Fibroblast of skin of back (primary cell): ENCODE measurements at places on chromosomes 12 and 14.

GRCh38 chr12:76329159-76329558 is 19.1 kb downstream of the BBS10 start:
- DNase-seq, result peak; percentile 94

DNA sequence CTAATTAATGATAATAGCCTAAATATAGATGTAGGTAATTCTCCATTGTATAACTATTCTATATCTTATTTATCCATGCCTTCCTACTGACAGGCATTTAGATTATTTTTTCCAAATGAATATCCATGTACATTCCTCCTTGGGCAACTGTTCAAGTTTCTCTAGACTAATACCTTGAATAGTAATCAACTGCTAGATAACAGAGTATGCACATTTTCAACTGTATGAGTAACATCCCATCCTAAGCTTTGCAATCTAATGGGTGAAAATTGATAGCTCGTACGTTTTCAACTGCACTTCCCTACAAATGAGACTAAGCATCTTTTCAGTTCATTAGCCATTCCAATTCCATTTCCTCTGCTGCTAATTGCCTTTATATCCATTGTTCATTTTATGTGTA is 37.0 kb downstream of the YAF2 start:
- no peak for DNase-seq

DNA sequence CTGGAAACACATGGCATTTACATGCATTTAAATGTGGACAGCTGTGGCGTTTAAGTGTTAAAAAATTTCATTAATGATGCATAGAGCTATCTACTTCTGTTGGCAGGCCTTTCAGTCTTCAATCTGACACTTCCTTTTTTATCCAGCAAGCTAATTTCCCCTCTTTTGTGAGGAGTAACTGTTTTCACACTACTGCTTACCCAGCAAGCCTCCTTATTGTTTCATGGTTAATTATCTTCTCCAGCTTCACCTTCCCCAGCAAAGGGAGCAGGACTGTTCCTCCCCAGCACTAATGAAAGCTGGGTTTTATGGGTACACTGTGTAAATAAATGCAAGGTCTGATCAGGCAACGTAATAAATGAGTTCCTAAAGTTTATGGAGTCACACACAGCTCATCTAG is 129.4 kb upstream of the NPAS3 start:
- DNase-seq, result no peak

GRCh38 chr12:19992311-19992710 is 376.0 kb upstream of the PDE3A start:
- DNase-seq, result no peak

DNA sequence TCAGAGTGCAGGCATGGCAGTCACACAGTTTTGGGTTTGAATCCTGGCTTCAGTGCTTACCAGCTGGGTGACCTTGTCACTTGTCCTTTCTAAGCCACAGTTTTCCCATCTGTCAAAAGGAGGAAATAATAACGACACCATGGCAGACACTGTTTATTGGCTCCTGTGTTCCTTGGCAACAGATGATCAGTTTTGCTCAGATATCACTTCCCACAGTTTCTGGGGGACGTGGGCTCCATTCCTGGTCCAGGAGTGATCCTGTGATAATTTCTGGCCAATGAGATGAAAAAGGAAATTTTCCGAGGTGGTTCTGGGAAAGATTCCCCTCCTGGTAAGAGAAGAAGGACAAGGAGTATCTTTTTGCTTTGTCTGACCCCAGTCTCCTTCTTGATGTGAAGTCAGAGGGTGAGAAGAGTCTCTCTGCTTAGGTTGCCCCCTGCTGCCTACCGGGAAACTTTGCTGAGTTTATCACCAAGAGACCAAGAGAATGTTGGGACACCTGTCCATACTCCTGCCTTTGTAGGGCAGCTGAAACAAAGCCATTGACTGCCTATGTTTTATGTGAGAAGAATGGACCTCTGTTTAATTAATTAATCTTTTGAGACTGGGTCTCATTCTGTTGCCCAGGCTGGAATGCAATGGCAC is 178.9 kb upstream of the NRXN3 start:
- DNase-seq, result no peak

DNA sequence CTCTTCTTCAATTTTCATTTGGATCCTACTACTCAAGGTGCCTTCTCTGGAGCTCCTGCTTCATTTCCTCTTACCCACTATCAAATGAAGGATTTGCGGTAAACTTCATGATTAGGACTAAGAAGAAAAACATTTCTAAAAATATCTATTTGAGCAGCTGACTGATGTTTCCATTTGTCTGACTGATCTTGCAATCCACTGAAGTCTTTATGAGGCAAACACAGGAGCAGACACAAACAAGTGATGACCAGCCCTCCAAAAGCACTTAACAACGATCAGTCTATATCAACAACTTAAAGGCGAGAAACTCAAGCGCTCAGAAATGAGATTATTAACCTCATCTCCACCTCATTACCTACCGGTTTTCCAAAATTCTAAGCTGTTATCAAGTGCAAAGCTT is 26.2 kb downstream of the OSBPL8 start:
- no peak for DNase-seq

DNA sequence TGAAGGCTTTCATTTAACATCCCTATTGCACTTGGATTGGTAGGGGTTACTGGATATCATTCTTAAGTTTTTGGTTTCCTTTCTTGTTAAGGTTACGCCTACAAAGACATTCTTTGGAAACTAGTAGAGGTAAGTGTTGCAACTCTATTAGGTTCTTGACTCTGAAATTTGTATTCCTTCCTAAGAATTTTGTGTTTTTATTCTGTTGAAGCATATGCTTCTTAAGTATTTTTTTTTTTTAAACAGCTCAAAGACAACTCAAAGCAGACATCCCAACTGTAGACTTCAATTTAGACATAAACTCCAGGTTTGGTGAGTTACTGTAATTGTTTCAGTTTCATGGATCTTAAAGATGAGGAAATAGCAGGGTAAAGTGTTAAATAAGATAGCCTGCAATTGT is 1.1 kb upstream of the RBMS2 start:
- no peak for DNase-seq

GRCh38 chr12:31868965-31869364 is 90.2 kb upstream of the RESF1 start:
- peak; percentile 5 for DNase-seq

GRCh38 chr12:110304061-110304551 is 23.1 kb downstream of the ATP2A2 start:
- DNase-seq, result peak; percentile 80

GRCh38 chr12:1523558-1524050 is 70.8 kb downstream of the FBXL14 start:
- peak; percentile 53 for DNase-seq

- DNase-seq, result no peak
Observed at GRCh38 chr12:132489078-132489601, 811 bp upstream of the FBRSL1 start.

DNA sequence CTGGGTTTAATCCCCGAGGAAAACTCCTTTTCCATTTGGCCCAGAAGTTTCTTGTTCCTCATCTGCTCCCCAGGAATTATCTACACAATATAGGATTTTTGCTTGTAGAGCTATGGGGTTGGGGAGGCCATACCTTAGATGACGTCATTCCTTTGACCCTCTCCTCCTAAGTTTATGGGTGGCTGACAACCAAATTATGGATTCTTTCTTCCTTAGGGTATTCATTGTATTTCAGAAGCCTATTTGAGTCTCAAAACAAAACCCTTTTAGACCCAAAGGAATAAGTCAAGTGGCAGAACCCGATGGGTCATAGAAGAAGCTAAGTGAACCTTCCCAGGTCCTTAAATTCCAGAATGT is 14.2 kb downstream of the PROX2 start:
- no peak for DNase-seq

- no peak for DNase-seq
Observed at GRCh38 chr12:29026419-29026818, 122.7 kb upstream of the FAR2 start.

DNA sequence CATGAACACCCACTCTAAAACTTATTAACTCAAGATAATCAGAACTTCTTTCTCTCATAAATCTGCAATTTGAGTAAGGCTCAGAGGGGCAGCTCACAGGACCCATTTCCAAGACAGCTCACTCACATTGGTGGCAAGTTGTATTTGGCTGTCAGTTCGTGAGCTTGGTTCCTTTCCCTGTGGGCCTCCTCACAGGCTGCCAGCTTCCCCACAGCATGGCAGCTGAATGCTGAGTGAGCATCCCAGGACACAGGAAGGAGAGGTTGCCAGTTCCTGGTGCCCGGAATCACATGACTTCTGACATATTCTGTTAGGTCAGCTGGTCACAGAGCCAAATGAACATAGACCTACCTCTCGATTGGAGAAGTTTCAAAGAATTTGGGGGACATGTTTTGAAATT is 116.6 kb upstream of the TMEM233 start:
- DNase-seq, result no peak

DNA sequence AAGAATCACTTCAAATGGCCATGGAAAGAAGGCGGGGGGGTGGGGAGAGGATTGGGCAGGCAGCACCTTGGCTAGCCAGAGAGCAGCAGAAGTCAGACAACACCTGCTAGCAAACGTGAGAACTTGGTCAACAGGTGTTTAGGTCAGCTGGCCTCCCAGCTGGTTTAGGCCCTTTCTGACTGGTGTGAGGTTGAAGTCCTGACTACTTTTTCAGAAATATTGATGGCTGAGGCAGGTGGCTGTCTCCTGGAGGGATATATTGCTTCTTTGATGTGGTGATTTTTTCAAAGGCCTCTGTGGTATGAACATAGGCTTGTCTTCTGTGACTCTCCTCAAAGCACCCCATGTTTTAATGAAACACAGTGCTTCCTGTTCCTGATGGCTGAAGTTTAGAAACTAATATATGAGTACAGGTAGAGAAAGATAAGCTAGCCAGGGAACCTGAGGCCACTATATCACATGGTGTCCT is 238.2 kb upstream of the SSTR1 start:
- DNase-seq, result no peak

GRCh38 chr12:70571705-70572268 is 65.4 kb downstream of the PTPRB start:
- DNase-seq, result peak; percentile 19

DNA sequence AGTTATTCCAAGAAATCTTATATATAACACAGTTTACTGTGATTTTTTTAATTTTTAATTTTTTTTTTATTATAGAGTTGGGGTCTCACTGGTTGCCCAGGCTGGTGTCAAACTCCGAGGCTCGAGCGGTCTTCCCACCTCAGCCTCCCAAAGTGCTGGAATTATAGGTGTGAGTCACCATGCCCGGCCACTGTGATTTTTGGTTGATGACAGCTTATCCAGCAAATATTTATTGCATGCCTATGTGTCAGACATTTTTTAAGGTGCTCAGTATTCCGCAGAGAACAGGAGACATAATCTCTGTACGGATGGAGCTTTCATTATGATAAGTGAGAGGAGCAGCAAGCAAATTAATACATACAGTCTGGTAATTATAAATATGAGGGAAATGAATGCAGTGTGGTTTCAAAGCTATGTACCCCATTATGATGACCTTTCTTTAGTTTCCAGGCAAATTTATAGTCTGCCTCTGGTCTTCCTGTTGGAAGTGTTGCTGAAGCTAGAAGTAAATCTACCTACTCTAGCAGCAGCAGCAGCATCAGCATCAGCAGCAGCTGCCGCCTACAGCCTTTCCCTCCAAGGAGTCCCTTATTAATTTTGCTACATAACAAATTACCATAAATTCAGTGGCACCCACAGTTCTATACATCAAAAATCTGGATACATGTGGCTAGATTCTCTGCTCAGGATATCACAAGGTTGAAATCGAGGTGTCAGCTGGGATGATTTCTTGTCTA is 32.3 kb downstream of the FRS2 start:
- peak; percentile 87 for DNase-seq

DNA sequence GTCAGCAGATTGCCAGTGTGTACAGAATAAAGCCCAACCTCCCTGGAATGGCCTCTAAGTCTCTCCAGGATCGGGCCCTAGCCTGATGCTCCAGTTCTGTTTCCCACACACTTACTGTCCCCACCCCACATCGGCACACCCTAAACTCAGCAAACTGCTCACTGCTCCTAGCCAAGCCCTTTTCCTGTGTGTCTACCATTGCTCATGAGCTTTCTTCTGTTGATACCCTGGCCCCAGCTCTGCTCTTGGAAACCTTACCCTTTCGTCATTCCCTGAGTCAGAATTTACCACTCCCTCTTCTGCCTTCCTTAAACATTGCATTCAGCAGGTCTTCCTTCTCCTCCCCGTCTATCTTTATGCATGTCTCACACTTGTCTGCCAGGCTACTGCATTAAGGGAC is 158.9 kb downstream of the TMX1 start:
- peak; percentile 93 for DNase-seq

DNA sequence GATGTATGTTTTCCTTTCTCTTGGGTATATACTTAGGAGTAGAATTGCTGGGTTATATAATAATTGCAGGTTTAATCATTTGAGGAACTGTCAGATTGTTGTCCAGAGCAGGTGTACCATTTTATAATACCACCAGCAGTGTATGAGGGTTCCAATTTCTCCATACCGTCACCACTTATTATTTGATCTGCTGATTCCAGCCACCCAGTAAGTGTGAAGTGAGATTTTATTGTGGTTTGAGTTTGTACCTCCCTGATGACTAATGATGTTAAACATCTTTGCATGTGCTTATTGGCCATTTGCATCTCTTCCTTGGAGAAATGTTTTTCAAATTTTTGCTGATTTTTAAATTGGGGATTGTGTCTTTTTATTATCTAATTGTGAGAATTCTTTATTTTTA is 15.1 kb downstream of the NCKAP5L start:
- peak; percentile 8 for DNase-seq

- peak; percentile 43 for DNase-seq
Observed at GRCh38 chr12:6266971-6267721, 43.3 kb upstream of the PLEKHG6 start.

- DNase-seq, result peak; percentile 65
Observed at GRCh38 chr12:91529829-91530228, 347.2 kb upstream of the DCN start.

GRCh38 chr12:124096109-124096508 is 123.1 kb downstream of the ZNF664 start:
- DNase-seq, result no peak

DNA sequence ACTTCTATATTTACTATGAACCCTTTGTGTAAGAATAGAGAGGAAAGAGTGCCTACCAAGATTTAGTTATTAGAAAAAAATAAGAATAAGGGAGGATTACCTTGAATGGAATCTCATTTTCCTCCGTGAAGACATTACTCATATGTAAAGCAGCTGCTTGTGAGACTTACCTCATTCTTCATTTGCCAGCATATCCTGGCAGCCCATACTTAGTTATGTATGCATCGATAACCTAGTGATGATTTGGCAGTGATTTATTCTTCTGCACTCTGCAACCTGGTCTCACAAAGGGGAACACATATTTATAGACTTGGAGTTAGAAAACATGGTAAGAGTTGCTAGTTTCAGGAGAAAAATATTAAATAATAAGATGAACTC is 56.8 kb downstream of the LRFN5 start:
- peak; percentile 19 for DNase-seq

GRCh38 chr12:116609319-116610114 is 50.3 kb downstream of the MAP1LC3B2 start:
- no peak for DNase-seq

DNA sequence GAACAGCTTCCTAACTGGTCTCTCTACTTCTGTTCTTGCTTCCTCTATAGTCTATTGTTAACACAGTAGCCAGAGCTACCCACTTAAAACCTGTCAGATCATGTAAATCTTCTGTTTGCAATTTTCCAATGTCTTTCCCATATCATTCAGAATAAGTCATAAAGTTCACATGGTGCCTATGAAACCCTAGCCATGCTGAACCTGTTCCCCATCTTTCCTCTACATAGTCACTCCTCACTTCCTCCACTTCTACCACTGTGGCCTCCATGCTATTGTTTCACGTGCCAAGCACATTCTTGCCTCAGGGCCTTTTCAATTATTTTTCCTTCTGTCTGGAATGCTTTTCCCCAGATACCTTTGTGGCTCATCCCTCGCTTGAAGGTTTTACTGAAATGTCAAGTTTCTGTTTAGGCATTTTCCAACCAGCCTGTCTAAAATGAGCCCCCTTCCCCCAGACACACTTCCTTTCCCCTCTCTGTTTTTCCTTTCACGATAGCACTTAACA is 132.1 kb downstream of the DYRK2 start:
- DNase-seq, result no peak
